ENCODE measurements at places on chromosomes 7 and 10. TPM values are rescaled to one million over a fixed set of nuclear protein-coding genes. Genes with fewer than 3 reads are reported as not detected.

DNA sequence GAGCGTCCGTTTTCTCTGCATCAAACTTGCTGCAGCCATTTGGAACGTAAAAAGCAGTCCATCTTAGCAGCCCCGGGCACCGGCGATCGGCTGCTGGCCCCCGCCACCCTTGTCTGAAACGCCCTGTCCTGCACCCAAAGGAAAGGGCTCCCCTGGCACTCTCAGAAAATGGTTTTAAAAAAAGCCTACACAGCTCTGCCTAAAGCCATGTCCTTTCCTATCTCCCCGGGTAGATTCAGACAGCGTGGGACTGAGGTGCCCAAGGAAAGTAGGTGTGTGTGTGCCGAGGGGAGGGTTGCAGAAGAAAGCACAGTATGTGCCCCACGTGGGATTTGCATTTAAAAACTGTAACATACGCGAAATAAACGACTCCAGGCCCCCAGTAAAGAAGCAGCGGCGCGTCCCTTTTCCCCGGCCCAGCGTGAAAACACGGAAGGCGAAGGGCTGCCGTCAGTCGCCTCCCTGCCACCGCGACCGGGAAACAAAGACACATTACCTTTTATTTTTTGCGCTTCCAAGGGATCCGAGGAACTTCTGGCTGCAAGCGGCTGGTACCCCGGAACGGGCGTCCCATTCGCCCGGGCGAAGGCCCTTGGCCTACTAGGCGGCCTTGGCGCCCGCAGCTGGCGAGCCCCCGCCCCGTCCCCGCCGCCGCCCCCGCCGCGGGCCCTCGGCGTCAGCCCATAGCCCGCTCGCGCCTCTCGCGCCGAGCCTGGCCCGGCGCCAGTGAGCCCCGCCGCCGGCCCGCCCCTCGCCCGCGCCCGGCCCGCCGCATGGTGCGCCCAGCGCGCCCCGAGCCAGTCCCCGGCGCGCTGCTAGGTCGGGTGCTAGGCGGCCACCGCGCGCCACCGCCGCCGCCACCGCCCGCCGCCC is 304.6 kb downstream of the PRPF18 start:
- DNase-seq = no peak

DNA sequence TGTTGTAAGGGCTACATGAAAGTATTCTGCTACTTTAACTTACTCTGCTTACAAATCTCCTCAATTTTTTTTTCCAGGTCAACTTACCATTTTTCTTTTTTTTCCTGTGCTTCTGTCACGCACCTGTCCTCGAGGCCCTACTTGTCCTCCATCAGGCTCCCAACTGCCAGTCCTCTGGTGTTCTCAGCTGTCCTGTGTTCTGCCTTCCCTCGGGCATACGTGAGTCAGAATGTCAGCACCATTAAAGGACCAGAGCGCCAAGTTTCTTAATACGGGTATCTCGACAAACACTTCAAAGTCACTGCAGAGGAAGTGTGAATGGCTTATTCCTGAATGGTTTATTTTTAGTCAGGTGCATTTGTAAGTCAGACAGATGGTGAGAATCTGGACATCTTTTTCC is at the start of gene TEX47:
TEX47 (minus strand) TSS at position 185 of the 400 bp plus-strand sequence. CDS start 795 bp downstream, outside the sequence.
- no peak for DNase-seq

GRCh38 chr7:22885797-22886261 is 63.2 kb upstream of the TOMM7 start:
- no peak for DNase-seq

DNA sequence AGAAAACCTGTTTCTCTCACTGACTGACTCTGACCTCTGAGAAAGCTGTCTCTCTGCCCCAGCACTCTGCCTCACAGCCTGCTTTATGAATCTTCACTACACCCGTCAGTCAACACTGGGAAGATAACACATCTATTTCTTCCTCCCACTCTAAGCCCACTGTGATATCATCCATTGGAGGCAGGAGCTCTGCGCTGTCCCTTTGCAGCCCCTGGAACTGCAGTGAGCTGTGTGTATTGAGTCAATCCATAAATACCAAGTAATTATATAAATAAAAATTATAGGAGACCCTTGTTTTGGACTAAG is 17.2 kb upstream of the FXYD4 start:
- no peak for DNase-seq

- no peak for DNase-seq
These were observed 14.5 kb downstream of the ADK start for GRCh38 chr10:74165530-74165901.

GRCh38 chr10:1292611-1293031 is 236.4 kb downstream of the WDR37 start:
- no peak for DNase-seq

DNA sequence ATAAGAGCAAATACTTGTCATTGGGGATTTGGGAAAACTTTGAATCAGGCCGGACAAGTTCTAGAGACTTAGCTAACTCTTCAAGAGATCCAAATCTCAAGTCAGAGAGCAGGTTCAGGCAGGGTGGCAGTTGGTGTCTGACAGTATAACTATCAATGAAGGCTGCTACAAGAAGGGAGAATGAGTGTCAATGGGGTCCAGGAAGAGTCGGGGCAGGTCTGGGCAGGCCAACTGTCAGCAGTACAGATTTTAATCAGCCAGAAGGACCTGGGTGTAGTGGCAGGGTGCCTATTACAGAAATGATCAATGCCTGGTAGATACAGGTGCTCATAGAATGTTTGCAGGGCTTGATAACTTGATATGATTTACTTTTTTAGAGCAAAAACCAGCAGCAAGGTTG is 751.1 kb downstream of the GRM8 start:
- no peak for DNase-seq

DNA sequence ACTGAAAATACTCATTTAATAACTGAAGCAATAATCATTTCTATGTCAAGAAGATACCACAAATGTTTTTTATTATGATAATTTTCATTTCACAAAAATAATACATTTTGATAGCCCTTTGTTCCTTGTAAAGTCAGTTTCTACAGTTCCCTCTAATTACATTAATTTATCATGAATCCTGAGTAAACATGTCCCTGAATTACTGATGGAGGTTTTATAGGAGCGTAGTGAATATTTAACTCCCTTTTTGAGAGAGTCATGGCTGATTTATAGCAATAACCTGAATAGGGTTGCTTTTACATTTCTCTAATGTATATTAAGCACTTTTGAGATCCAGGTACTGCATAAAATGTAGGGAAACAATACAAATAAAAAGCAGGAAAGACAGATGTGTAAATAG is 216.0 kb upstream of the DKK1 start:
- DNase-seq = no peak

GRCh38 chr7:53431901-53432300 is 396.5 kb downstream of the POM121L12 start:
- no peak for DNase-seq

DNA sequence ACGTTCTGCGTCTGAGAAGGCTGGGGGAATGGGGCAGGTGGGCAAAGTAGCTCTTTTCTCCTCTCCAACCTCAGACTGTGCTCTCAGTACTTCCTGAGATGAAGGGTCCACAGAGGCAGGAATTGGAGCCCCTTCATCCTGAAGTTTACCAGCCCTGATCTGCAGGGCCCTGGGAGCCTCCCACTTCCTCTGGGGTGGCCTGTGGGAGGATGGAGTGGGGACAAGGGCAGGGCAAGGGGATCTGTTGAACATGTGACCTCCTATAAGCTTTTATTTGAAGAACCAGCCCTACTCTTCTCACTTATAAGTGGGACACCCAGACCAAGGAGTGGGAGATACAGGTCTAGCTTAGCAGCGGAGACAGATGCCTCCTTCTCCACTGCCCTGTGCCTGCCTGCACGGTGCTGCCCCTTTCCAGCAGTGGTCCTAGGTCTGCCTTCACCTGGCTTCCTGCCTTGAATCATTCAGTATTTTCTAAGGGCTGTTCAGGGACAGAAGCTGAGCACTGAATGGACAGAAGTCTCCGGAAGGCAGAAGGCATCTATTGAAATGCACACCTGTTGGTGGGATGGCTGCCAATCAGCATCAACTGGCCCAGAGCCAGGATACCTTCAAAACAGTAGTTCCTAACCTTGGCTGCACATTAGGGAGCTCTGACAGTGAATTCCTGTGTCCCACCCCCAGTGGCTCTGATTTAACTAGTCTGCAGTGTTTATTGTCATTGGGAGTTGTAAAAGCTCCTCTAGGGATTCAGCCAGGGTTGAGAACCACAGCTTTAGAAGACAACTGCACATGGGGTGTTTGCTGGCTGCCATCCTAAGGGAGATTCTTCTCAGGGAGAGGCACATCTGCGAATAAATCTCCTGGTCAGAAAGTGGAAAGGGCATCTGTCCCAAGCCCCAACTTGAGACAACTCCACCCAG is 2.7 kb upstream of the ARHGAP22 start:
- no peak for DNase-seq

DNA sequence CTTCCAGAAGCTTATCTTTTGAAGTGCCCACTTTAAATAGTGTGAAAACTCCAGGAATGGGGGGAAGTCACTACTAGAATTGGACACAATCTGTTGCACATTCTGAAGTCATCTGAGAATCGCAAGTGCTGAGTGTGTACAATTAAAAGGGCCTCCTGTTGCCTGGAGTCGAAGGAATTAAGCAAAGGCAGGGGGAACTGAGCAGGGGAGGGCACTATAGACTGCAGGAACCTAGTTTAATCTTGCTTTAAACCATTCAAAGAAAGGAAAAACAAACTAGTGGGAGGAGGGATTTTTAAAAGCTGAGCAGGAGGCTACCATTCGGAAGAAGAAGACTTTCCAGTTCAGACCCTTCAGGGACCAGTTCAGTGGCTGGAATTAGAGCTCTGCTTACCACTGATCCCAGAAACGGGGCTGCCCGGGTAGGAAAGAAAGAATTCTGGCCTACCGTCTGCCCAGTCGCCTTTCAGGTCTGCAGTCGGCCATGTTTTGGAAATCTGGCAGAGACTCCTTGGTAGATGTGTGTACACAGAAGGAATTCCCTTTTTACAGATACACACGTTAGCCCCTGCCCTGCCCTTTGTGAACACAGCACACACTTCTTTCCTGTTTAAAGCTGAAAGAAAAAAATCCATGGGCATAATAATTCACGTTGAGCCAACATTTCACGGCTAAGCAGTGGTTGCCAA is 610.6 kb upstream of the FOXK1 start:
- DNase-seq = no peak

DNA sequence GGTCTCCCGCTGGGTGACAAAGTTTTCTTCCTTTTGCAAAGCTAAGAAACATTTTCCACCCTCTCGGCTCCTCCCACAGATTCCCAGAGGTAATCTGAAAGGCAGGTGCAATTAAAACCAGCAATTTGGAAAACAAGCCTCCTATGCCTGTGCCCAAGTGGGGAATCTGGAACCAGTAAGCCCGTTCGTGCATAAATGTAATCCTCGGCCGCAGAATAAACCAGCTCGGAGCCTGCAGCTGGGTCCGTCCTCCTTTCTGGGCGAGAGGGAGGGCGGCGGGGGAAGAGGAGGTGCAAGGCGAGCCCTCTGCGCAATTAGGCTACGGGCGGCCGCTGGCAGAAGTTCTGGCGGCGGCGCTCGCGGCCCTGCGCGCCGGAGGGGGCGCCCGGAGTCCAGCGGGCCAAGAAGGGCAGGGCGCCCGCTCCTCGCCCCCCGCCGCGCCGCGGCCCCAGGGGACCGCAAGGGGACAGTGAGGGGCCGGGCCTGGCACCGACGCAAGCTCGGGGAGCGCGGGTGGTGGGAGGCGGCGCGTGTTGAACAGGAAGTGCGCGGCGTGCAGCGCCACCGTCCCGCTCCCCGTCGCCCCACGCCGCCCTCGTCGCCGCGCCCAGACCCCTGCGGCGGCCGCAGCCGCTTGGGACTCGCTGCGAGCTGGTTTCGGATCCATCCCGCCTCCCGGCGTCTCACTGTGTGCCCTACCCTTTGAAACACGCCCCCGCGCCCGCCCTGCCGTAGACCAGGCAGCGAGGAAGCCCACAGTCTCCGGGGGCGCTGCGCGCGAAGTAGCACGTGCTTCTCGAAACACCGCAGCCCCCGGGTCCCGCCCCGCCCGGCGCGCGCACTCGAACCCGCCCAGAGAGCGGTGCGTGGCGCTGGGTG is at the start of gene PRKAG2:
PRKAG2 (minus strand) TSS at position 217 of the 879 bp plus-strand sequence. CDS start 495 bp downstream, outside the sequence.
- peak; percentile 16 for DNase-seq

DNA sequence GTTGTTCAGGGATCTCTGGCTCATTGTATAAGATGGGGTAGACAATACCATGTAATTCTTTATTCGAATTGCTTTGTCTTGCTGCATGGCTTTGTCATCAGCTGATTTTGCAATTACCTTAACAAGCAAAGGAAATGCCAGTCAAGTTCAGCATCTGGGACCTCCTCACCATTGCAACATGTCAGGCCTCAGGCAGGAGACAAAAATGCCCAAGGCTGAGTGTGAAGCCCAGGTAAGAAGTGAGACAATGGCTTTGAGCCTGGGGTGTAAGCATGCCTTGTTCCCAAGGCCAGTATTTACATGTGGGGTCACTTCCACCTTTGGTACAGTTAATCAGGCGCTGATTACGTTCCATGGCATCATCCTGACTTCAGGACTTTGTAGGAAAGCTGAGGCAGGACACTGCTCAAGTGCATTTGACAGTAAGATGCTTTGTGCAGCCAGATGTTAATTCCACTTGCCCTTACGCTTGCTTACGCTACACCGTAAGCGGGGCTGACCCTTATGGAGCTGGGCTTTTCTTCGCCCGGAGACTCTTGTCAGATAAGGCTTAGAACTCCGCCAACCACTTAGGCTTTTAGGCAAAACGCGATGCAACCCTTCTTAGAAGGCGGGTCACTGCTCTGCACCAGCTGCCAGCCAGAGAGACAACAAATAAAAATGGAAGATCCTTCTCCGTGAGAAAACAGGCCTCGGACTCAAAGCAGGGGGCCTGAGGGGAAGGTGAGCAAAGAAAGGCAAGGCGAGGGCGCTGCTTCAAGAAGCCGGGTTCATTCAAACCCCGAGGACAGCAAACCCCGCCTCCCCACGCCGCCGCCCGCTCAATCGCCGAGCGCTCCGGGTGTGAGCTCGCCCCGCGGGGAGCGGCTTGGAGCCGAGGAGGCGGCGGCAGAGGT is 1.3 kb upstream of the SP4 start:
- DNase-seq = peak; percentile 61

GRCh38 chr7:15554081-15554480 is 7.7 kb downstream of the AGMO start:
- no peak for DNase-seq

DNA sequence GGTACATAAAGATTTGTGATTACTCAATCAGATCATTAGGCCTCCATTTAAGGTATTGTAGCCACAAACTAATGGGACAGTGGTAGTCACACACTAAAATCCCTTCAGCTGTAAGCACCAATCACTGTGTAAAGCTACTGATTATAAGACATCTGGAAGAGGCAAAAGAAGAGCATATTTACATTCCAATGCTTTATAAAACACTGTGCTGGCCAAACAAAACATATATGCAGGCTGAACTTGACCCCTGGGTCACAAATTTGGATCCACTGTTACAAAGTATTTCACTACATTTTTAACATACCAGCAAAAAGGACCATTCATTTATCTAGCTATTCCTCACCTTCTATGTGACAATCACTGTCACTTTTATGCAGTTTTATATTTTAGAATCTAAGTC is 41.4 kb upstream of the ANLN start:
- no peak for DNase-seq

- no peak for DNase-seq
These were observed 23.9 kb downstream of the POU6F2 start for GRCh38 chr7:39001595-39001994.

GRCh38 chr10:24272374-24272773 is 63.4 kb downstream of the KIAA1217 start:
- DNase-seq = no peak

- no peak for DNase-seq
These were observed 54.4 kb downstream of the ZRANB1 start for GRCh38 chr10:124996127-124996853.

GRCh38 chr10:3835770-3836169 is 50.8 kb upstream of the KLF6 start:
- peak; percentile 37 for DNase-seq

GRM8 gene
- not detected for total RNA-seq

CPA2 gene
- total RNA-seq = not detected

GDF2 gene
- not detected for total RNA-seq

TMEM196 gene
- total RNA-seq = not detected

PRSS2 gene
- 0.79 TPM for total RNA-seq

FFAR4 gene
- total RNA-seq = 88.1 TPM

DPYSL4 gene
- not detected for total RNA-seq

ANXA8 gene
- total RNA-seq = not detected
